ENCODE measurements at places on chromosomes 2 and 18.

DNA sequence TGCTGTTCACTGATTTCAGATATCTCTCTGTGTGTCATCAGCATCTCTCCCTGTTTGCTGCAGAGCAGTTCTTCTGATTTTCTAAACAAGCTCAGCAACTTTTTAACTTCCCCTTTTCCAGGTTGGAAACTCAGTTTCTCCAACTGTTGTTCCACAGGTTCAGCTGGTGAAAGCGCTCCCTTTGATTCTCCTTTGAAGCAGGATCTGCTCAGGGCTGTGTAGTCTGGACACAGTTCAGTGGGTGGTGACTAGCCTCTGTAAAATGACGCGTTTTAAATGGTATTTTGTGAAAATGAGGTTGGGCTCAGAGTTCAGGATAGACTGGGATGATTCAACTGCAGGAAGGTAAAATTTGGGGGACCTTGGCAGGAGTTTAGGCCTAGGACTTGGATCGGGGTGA, 106.3 kb downstream of the TRIM43 start:
- no peak overlapping the region for H3K27ac ChIP-seq
- no peaks in the 10 kb centered on the region for H3K4me1 ChIP-seq
- H3K36me3 ChIP-seq = no peaks in the 10 kb centered on the region

- H3K4me1 ChIP-seq = peaks cover 45% of the 10 kb centered on the region
- H3K27me3 ChIP-seq = no peaks in the 10 kb centered on the region
- peaks cover 30% of the 10 kb centered on the region for H3K36me3 ChIP-seq
- peak overlapping the region; percentile 75 for H3K4me3 ChIP-seq
Measured at GRCh38 chr18:49486134-49486533, 900 bp downstream of the C18orf32 start.

DNA sequence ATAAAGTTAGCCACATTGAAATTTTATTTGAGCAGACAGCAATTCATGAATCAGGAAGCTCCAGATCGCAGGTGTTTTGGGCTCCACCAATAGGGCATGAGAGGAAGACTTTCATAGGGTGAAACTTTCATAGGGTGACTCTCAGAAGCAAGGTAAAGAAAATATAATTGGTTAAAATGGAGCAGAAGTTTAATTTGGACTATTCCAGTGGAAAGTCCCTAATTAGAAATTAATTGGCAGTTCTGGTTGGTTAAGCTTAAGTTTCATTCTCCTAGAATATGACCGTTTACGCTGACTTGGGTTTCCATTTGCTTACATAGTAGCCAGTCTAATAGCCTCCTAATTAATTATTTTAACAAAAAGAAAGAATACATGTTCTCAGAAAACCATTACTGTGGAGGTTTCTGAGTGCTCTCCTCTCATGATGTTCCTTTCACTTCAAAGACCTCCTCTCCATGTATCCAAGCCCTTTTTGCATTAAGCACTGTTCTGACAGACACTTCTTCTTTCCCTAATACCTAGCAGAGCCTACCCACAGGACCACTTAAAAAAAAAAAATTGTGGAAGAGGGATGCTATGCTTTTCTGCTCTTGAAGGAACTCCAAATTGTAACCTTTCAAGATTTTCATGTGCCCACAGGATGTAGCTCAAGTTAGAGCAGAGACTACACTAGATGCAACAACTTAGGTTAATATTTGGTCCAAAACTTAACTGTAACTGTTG, 99.1 kb downstream of the MREG start:
- H3K4me3 ChIP-seq = no peak overlapping the region
- H3K36me3 ChIP-seq = no peaks in the 10 kb centered on the region
- no peak for DNase-seq
- H3K27ac ChIP-seq = no peak overlapping the region

GRCh38 chr2:230176996-230177395, 42.8 kb downstream of the SP110 start:
- no peak overlapping the region for H3K4me3 ChIP-seq
- H3K27ac ChIP-seq = no peak overlapping the region
- no peak for DNase-seq
- H3K36me3 ChIP-seq = peaks cover 47% of the 10 kb centered on the region
- H3K4me1 ChIP-seq = no peaks in the 10 kb centered on the region
- H3K27me3 ChIP-seq = no peaks in the 10 kb centered on the region

- H3K27me3 ChIP-seq = no peaks in the 10 kb centered on the region
- H3K36me3 ChIP-seq = no peaks in the 10 kb centered on the region
- DNase-seq = no peak
Measured at GRCh38 chr18:5503740-5504139, 40.1 kb downstream of the EPB41L3 start.

- no peak for DNase-seq
- H3K36me3 ChIP-seq = peaks cover 45% of the 10 kb centered on the region
- no peaks in the 10 kb centered on the region for H3K27me3 ChIP-seq
- no peak overlapping the region for H3K27ac ChIP-seq
Measured at GRCh38 chr2:37224063-37224462, 7.3 kb downstream of the CEBPZ start.

GRCh38 chr2:40373111-40373510, 78.8 kb downstream of the SLC8A1 start:
- no peak overlapping the region for H3K27ac ChIP-seq
- H3K4me1 ChIP-seq = no peaks in the 10 kb centered on the region
- H3K27me3 ChIP-seq = no peaks in the 10 kb centered on the region
- H3K36me3 ChIP-seq = no peaks in the 10 kb centered on the region
- H3K4me3 ChIP-seq = no peak overlapping the region

DNA sequence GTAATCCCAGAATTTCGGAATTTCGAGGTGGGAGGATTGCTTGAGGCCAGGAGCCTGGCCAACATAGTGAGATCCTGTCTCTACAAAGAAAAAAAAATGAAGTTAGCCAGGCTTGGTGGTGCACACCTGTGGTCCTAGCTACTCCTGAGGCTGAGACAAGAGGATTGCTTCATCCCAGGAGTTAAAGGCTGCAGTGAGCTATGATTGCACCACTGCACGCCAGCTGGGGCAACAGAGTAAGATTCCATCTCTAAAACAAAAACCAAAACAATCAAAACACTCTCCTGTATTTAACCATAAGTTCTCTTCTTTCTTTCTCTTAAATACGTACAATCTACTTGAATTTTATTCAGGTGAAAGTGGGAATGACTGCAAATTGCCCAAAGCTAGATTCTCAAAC, 33.8 kb upstream of the NEDD4L start:
- no peak overlapping the region for H3K27ac ChIP-seq
- H3K27me3 ChIP-seq = no peaks in the 10 kb centered on the region
- no peaks in the 10 kb centered on the region for H3K36me3 ChIP-seq
- H3K4me1 ChIP-seq = no peaks in the 10 kb centered on the region

- DNase-seq = no peak
- H3K27me3 ChIP-seq = no peaks in the 10 kb centered on the region
- H3K27ac ChIP-seq = no peak overlapping the region
- no peaks in the 10 kb centered on the region for H3K4me1 ChIP-seq
Measured at GRCh38 chr18:70132999-70133398, 72.5 kb downstream of the RTTN start.

GRCh38 chr2:138962686-138963085, 182.5 kb upstream of the NXPH2 start:
- no peak overlapping the region for H3K4me3 ChIP-seq
- no peak overlapping the region for H3K27ac ChIP-seq
- H3K27me3 ChIP-seq = no peaks in the 10 kb centered on the region
- H3K36me3 ChIP-seq = no peaks in the 10 kb centered on the region
- DNase-seq = no peak
- no peaks in the 10 kb centered on the region for H3K4me1 ChIP-seq

DNA sequence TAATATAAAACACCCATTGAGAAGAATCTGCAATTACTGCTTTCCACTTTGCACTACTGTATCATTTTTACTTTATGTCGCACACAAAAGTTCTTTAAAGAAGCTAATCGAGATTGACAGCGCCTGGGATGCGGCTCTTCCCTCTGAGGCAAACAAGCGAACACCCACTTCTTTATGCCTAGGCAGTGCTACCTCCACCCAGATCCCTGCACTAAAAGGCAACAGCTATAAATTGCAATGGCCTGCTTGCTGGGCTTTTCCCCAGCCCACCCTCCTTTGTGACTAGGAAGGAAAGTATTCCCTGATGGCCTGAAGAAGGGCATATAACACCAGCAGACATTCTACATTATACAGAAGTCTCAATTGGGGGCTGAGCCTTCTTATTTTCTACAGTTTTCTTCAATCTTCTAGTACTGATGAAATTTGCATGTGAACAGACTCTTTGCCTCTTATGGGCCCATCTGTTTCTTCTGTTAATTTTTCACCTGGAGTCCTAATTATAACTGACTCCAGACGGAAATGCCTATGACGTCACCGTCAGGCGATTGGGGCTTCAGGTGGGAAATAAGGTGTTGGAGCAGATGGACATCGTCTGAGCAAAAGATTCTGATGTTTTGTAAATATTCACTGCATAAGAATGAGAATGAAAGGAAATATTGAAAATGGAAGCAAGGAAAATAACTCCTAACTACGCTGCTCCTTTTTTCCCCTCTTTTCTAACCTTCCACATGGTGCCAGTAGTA, 138.9 kb upstream of the DCC start:
- no peak overlapping the region for H3K4me3 ChIP-seq
- H3K4me1 ChIP-seq = no peaks in the 10 kb centered on the region
- H3K27me3 ChIP-seq = no peaks in the 10 kb centered on the region

GRCh38 chr2:148350199-148350598, 294.4 kb upstream of the EPC2 start:
- H3K36me3 ChIP-seq = no peaks in the 10 kb centered on the region
- DNase-seq = no peak
- no peaks in the 10 kb centered on the region for H3K4me1 ChIP-seq
- H3K27ac ChIP-seq = no peak overlapping the region

DNA sequence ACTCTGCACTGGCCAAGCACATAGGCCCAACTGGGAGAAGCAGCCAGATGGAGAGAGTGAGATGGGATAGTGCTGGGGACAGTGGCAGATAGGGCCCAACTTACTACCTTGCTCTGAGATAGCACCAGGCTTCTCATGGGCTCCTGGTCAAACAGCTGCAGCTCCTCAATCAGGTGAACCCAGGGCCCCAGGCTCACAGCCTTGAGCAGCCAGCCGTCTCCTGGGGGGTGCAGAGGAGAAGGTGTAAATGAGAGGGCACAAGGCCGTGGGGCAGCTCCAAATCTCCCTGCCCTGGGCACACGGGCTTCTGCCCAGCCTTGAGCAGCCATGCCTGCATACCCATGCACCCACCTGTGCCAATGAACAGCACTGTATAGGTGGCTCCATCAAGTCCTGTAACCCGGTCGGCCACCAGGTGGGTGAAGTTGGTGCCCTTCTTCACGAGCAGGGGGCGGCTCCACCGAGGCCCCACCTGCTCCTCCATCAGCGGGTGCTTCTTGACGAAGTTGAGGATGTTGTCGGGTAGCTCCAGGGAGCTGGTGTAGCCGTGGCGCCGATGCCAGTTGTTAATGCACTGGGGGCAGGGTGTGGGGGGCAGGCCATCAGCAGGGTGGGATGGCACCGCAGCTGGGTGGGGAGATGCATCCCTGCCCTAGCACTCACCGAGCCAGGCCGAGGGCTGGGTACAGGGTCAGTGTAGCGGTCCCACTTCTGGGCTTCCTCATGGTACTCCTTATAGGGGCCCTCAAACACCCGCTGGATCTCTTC, 5.9 kb upstream of the ANKRD39 start:
- peaks cover 26% of the 10 kb centered on the region for H3K4me1 ChIP-seq
- no peak for DNase-seq

DNA sequence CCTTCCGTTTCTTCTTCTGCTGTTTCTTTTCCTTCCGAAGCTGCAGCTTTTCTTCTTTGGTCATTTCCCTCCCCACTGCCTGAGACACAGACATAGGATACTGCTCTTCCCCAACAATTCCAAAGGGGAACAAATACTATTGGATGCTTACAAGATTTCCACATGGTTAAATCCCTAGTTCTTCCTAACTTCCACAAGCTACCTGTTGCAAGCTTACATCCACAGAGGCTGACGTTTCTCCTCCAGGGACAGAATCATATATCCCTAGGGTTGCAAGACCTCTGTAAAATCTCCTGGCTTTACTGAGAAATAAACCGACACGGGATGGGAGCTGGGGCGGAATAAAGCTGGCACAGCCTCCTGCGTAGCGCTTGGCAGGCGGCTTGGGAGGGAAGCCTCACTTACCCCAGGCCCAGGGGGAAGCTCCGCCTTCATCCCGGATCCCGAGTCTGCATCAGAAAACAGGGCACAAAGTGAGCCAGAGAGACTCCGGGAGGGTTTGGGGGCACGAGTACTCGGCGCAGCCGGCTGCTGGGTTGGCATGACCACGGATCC, 590 bp downstream of the EIF2B4 start:
- no peak for DNase-seq
- no peaks in the 10 kb centered on the region for H3K27me3 ChIP-seq
- H3K36me3 ChIP-seq = peaks cover 53% of the 10 kb centered on the region
- H3K4me1 ChIP-seq = peaks cover 35% of the 10 kb centered on the region
- H3K27ac ChIP-seq = peak overlapping the region; percentile 87

DNA sequence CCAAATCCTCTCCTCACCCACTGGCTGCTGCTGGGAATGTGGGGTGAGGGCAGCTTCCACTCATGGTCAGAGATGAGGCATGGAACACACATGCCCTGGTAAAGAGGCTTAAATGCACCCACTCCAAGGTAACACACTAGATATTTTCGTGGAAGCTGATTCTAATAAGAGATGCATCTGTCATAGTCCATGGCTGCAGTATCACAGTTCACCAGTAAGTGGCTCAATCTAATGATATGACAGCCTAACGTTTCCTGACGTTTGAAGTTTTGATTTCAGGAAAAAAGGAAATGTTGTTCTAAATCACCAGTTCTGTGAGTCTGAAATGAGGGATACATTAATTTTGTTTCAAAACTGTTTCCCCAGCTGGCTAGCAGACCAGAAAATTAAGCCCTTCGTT, 38.2 kb downstream of the LCT start:
- no peak overlapping the region for H3K4me3 ChIP-seq
- H3K27ac ChIP-seq = no peak overlapping the region
- DNase-seq = no peak

- no peaks in the 10 kb centered on the region for H3K36me3 ChIP-seq
- H3K27me3 ChIP-seq = no peaks in the 10 kb centered on the region
- no peaks in the 10 kb centered on the region for H3K4me1 ChIP-seq
- H3K27ac ChIP-seq = peak overlapping the region; percentile 29
Measured at GRCh38 chr18:57845605-57846074, 42.5 kb upstream of the ATP8B1 start.

DNA sequence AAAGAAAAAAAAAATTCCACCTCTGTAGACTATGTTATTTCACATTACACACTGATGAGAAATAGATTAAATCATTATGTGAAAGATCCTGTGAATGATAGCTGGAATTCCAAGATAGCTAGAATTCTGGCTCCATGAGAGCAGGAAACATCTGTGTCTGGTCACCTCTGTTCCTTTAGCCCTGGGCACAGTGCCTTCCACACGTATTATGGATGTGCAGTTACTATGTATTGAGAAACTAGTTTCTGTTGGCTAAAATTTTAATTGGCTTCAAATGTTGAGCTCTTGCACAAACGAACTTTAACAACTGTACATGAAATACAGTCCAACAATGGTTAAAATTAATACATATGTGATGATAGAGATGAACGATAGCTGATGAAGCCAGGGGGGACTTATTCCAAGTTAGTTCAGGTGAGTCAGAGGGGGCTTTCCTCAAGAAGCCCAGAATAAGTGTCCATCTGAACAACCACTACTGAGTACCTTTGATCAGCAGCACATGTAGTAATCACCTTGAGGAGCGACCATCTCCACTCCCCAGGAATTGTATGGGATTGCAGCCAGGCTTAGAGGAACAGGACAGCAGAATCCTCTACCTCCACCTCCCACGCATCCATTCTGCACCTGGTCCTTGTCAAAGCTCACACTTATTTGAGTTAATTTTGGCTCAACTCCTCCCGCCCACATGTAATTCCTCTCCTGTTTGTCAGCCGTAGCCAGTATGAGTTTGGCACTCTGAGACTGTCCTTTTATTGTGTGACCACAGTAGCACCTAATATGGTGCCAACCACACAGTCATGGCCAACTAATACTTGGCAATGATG, 68.6 kb downstream of the NABP1 start:
- no peak for DNase-seq
- H3K4me3 ChIP-seq = no peak overlapping the region
- H3K4me1 ChIP-seq = no peaks in the 10 kb centered on the region

Measured in CD8-positive, alpha-beta memory T cell (primary cell).